ENCODE measurements at places on chromosomes 7 and 10.
A peak's percentile ranks its signal among the peaks of the same experiment; 100 is the strongest.

GRCh38 chr7:87456247-87456646 is 19.2 kb downstream of the ABCB4 start:
- no peak overlapping the region for H3K4me3 ChIP-seq
- H3K27me3 ChIP-seq: no peaks in the 10 kb centered on the region
- DNase-seq: no peak
- H3K36me3 ChIP-seq: no peaks in the 10 kb centered on the region
- no peaks in the 10 kb centered on the region for H3K4me1 ChIP-seq
- H3K27ac ChIP-seq: no peak overlapping the region

DNA sequence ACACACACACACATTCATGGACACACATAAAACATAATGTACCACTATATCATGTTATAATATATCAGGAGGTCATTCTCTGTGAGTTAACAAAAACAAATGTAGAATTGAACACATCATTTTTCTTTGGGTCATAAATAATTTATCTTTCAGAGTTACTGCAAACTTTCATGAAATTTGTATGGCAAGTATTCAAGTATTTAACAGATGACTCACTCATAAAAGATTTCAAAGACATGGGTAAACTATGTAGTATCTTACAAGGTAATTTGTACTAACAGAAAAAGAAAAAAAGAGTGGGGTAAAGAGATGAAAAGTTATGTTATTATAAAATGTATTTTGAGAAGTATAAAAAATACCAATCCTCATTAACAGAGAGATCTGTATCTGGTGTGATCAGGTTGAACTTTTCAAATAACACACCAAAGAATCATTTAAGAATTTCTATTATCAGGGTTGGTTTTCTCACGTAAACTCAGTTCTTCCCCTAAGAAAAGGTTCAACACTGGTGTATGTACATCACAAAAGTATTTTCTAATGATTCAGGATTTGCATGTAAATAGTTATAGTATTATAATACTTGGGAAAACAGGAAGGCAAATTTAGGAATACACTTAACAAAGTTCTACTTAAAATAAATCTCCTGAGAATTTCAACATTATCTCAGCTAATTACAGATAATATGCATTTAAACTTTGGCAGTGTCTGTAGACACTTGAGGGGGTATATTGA is 933.1 kb upstream of the LRRN3 start:
- no peak overlapping the region for H3K27ac ChIP-seq
- DNase-seq: no peak
- H3K36me3 ChIP-seq: no peaks in the 10 kb centered on the region
- H3K4me1 ChIP-seq: no peaks in the 10 kb centered on the region
- no peak overlapping the region for H3K4me3 ChIP-seq

- peaks cover 7% of the 10 kb centered on the region for H3K36me3 ChIP-seq
- no peak overlapping the region for H3K4me3 ChIP-seq
- H3K27me3 ChIP-seq: no peaks in the 10 kb centered on the region
Observed at GRCh38 chr7:135447748-135448147, 62.2 kb downstream of the CNOT4 start.

DNA sequence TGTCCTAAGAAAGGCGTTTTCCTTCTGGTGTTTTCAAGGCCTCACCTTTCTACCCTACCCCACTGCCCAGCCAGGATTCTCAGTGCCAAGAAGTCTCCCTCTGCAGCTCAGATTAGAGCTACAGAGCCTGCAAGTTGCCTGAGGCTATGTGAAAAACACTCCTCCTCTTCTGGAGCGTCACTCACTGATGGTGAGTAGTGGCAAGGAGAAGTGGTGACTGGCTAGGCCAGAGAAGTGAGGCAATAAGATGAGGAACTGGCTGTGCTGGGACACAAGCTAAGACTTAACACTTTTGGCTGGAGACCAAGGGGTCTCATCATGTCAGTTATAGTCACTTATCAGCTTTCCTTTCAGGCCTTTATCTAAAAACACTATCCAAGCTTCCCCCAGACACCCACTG is 86.7 kb upstream of the PRKAR2B start:
- DNase-seq: no peak
- H3K36me3 ChIP-seq: no peaks in the 10 kb centered on the region
- H3K4me1 ChIP-seq: no peaks in the 10 kb centered on the region

DNA sequence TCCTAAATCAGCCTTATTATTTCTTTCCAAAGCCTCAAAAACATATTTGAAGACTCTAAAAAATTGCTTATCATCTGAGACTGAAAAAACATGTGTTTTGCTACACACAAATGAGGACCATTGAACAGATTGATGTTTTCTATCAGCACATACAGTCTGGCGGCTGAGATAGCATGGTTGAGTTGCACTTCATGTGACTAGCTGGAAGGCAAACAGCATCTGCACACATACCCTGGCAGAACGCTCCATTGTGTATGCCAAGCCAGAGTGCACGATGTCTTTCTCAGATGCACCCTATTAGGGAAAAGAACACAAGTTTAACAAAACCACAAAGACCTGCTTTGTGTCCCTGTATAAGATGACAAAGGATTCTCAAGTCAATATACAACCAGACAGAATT is 33.0 kb downstream of the FAM25A start:
- H3K4me3 ChIP-seq: no peak overlapping the region
- no peaks in the 10 kb centered on the region for H3K4me1 ChIP-seq
- H3K27ac ChIP-seq: no peak overlapping the region
- no peak for DNase-seq
- no peaks in the 10 kb centered on the region for H3K27me3 ChIP-seq
- peaks cover 88% of the 10 kb centered on the region for H3K36me3 ChIP-seq

DNA sequence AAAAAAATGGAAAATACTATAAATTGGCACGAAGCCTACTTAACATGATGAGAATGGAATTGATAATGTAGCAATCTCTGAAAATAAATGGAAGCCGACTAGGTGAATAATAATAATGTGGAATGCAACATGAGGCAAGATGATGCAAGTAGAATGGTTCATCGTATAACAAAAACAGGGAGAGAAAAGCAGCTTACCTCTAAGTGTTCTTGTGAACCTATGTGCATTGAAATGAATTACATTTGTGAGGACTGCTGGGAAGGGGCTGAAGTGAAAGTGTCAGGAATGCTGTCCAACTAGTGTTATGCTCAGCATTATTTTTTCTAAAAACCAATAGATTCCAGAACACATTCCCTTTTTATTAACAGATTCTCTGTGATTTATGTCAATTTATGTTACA is 440.6 kb upstream of the LRRN3 start:
- H3K27me3 ChIP-seq: no peaks in the 10 kb centered on the region
- no peak overlapping the region for H3K4me3 ChIP-seq
- H3K4me1 ChIP-seq: no peaks in the 10 kb centered on the region

GRCh38 chr7:133822001-133822641 is 305.0 kb upstream of the LRGUK start:
- H3K4me1 ChIP-seq: no peaks in the 10 kb centered on the region
- H3K27me3 ChIP-seq: no peaks in the 10 kb centered on the region
- DNase-seq: no peak
- H3K4me3 ChIP-seq: no peak overlapping the region

DNA sequence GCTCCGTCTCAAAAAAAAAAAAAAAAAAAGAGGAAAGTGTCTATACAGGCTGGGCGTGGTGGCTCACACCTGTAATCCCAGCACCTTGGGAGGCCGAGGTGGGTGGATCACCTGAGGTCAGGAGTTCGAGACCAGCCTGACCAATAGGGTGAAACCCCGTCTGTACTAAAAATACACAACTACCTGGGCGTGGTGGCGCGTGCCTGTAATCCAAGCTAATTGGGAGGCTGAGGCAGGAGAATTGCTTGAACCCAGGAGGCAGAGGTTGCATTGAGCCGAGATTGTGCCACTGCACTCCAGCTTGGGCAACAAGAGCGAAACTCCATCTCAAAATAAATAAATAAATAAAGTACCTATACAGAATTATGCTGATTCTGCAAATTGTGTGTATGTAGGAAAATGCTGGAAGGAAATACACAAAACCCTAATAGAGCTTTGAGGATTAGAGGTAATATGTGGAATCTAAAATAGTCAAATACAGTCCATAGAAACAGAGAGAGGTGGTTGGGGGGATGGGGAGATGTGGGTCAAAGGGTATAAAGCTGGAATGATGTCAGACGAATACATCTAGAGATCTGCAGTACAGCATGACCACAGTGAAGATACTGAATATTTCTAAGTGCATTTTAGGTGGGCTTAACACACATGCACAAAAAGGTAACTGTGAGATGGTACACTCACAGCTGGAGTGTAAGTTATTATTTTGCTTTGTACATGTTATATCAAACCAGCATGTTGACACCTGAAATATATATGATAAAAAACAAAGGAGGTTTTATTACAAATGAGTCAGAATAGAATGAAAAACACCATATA is 174.5 kb upstream of the KLF14 start:
- no peak overlapping the region for H3K4me3 ChIP-seq
- peaks cover 38% of the 10 kb centered on the region for H3K36me3 ChIP-seq
- H3K4me1 ChIP-seq: peaks cover 84% of the 10 kb centered on the region
- peak overlapping the region; percentile 35 for H3K27ac ChIP-seq

All from CD4-positive, CD25-positive, alpha-beta regulatory T cell (primary cell).